WTC11 (cell line): ENCODE measurements at places on chromosomes 5 and 9.
A peak's percentile ranks its signal among the peaks of the same experiment; 100 is the strongest.

DNA sequence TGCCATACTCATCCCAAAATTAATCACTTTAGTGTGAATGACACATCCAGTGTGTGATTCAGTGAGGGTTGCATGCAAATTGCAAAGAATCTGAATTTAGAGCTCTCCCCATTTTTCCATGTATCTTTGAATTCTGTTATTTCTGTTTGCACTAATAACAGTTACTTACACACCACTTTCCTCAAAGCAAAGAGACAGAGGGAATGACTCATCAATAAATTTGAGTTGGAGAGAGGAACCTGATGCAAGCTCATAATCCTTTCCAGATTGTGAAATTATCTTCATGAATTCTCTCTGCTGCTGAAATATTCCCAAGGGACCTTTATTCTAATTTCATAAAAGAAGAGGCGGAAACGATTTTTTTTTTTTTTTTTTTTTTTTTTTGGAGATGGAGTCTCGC lies 204.8 kb downstream of the CDH9 start:
- DNase-seq, result no peak

DNA sequence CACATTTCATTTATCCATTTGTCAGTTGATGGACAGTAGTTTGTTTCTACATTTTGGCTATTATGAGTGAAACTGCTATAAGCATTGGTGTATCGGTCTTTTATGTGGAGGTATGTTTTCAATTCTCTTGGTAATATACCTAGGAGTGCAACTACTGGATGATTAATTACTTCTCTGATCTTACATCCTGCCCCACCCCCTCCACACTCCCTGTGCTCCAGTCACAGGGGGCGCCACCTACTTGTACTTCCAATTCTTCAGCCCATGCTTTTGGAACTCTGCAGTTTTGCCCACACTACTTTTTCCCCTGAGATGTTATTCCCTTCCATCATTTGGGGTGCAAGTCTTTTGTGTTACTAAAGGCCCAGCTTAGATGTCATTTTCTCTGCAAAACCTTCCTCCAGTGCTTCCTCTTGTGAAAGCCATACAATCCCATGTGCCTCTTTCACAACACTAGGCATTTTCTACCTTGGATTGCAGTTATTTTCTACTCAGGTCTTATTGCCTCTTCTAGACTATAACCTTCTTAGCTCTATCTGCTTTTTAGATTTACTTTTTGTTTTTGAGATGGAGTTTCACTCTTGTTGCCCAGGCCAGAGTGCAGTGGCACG lies 42.1 kb downstream of the SEC61B start:
- DNase-seq, result peak; percentile 50

DNA sequence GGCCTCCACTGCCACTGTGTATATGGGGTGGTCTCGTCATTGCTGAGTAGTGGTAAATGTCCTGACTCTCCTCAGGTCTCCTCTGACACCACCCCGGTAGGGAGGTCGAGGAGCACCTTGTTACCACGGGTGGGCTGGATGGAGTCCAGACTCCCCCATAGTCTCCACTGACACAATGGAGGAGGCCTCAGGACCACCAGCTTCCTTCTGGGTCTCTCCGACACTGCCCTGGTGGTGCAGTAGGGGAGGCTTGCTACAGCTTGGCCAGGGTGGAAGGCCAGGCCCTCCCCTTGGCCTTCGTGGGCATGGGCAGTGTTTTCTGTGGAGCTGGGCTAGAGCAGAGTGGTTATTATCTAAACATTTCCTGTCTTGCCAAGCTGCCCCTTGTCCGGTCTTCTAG lies 15.4 kb upstream of the SH3PXD2B start:
- no peak for DNase-seq

- peak; percentile 78 for DNase-seq
These were observed 1.2 kb upstream of the NPR3 start for GRCh38 chr5:32709750-32710549.

DNA sequence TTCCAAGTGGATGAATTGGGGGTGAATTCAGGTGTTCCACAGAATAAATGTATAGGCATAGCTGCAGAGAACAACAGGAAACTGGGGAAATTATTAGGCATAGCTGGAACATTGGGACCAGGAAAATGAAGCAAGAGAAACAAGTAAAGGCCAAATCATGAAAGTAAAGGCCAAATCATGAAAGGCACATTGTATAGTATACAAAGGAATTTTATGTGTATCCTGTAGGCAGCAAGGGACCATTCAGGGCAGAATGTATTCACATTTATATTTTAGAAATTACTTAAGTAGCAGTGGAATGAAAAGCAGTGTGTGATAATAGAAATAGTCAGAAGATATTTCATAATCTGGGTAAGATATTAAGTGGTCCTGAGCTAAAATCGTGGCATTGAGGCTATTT lies 127.3 kb upstream of the GRHPR start:
- no peak for DNase-seq

DNA sequence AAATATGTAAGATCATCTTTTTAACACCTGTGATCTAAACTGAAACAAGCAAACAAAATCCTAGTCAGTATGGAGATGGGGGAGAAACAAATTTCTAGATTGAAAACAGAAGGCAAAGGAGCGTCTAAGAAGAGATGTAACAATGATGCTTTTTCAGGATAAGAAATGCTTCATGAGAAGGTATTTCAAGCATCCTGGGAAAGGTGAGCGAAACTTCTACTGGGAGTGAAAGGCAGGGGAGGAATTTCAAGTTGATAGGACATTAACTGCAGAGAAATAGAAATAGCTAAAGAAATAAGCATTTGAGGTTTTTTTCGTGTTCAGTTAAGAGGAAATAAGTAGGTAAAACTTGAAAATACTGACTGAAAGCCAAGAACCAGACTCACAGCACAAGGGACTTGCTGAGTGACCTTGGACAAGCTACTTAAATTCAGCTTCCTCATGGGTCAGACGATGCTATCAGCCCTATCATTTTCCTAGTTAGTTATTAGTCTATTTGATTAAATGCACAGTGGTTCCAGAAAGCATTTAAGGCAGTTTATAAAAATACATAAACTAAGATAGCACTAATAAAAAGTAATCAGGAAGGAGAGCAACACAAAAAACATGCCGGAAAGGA lies 406.3 kb downstream of the PDE4D start:
- no peak for DNase-seq

GRCh38 chr5:179256328-179257175 lies 88.7 kb downstream of the ADAMTS2 start:
- DNase-seq, result peak; percentile 4

DNA sequence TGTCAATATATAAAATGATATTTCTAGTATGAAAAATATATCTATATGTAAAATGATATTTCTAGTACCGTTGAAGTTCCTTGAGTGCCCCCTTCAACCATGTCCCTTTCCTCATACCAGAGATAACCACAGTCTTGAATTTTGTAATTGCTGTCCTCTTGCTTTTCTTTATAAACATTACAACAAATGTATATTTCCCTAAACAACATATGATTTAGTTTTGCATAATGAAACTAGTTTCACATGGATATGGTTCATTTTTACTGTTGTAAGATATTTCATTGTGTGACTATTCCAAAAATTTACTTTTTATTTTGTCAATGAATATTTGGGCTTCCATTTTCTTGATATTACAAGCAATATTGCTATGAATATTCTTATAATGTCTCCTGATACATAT lies 14.0 kb downstream of the NLN start:
- no peak for DNase-seq

DNA sequence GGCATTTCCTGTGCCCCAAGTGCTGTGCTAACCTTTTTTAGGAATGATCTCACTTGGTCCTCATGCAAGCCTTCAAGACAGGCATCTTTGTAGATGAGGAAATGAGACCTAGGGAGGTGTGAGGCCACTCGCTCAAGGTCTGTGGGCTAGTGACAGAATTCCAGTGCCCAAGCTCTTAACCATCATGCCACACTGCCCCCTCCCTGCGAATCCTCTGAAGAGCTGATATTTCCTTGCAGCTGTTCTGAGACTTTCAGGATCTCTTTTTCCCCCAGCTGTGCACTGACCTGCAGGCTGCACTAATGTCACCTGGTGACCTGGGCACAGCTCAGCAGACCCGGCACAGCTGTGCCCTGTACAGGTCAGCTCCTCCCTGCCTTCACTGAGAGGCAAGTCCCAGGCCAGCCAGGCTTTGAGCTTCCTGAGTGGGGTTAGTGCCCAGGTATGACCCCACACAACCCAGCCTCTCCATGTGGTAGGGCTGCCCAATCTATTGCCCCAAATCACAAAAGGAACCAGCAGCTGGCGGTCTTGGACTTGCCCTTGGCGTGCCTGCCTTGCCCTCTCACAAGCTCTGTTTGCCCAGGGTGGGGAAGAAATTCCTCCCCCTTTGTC lies 32.7 kb downstream of the MORN5 start:
- DNase-seq, result no peak

- no peak for DNase-seq
These were observed 35.2 kb downstream of the YIPF5 start for GRCh38 chr5:144135113-144135762.

GRCh38 chr9:35397216-35397698 lies 92.7 kb upstream of the RUSC2 start:
- no peak for DNase-seq

GRCh38 chr9:137647096-137647714 lies 28.4 kb downstream of the EHMT1 start:
- no peak for DNase-seq

DNA sequence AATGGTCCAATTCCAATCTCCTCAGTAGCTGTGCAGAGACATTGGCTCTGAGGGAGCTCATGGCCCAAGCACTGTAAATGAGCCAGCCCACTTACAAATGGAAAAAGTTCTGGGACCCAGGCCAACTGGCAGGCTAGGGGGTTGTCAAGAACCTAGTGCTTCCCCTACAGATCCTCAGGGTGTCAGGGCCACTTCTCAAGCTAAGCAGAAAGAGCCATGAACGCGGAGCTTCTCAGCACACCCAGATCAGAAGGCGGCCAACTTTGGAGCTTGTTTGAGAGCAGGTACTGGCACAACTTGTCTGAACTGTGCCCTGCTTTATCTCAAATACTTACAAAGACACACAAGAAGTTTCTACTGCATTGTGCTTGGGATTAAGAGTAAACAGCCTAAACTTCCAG lies 17.5 kb downstream of the TLE1 start:
- DNase-seq, result no peak

- DNase-seq, result peak; percentile 54
These were observed 518 bp downstream of the LOX start for GRCh38 chr5:122077366-122078115.

DNA sequence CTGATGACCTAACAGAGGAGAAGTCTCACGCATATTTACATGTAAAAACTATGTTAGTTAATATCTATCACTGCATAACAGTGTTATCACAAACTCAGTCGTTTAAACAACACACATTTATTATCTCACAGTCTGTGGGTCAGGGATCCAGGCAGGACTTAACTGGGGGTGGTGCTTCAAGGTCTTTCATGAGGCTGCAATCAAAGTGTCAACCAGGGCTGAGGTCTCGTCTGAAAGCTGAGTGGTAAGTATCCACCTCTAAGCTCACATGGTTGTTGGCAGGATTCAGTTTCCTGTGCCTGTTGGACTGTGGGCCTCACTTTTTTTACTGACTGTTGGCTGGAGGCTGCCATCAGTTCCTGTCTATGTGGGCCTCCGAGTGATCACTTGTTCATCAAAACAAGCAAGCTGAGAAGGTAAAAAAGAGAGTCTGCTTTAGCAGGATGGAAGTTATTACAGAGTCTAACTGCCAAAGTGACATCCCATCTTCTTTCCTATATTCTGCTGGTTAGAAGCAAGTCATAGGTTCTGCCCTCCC lies 188.6 kb downstream of the CARTPT start:
- DNase-seq, result no peak

DNA sequence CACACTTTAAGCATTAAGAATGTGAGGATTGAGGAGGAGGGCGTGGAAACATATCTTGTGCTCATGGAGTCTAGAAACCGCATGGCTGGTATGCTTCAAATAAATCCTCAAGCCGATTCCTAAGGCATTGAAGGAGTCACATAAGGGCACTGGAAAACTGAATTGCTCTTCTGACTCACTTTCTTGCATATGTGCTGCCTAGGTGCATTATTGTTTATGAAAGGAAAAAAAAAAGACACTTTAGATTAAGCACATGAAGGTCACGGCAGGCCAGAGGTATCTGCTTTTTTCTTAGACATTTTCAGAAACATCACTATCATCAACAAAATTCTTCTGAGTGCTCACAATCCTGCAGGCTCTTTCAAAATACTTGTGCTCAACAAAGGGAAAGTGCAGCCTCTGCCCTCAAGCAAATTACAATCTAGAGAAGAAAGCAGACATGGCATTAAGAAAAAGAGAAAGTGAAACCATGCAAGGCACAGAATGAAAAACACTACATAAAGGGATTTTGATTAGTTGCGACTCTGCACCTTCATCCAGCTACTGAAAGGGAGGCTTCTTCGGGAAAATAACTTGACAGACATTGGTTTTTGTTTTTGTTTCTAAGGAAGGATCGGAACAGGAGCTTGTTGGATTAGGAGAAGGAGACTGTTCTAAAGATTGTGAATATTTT lies 2117.6 kb downstream of the MAT2B start:
- no peak for DNase-seq

DNA sequence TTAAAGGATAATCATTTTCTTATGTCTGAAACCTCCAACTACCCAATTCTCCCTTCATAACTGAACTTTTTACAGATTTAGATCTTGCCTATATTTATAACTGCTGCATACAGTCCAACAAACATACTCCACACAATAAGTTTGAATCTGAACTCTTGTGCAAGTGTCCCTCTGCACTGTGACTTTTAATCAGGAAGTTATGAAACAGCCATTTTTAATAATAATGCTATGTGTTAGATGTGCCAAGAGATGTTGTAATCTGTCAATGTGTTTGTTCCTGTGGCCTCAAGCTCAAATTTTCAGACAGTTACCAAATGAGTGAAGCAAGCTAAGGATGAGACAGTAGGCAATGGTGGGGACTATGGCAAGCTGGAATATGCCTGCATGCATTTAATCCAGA lies 57.6 kb upstream of the MTAP start:
- no peak for DNase-seq

DNA sequence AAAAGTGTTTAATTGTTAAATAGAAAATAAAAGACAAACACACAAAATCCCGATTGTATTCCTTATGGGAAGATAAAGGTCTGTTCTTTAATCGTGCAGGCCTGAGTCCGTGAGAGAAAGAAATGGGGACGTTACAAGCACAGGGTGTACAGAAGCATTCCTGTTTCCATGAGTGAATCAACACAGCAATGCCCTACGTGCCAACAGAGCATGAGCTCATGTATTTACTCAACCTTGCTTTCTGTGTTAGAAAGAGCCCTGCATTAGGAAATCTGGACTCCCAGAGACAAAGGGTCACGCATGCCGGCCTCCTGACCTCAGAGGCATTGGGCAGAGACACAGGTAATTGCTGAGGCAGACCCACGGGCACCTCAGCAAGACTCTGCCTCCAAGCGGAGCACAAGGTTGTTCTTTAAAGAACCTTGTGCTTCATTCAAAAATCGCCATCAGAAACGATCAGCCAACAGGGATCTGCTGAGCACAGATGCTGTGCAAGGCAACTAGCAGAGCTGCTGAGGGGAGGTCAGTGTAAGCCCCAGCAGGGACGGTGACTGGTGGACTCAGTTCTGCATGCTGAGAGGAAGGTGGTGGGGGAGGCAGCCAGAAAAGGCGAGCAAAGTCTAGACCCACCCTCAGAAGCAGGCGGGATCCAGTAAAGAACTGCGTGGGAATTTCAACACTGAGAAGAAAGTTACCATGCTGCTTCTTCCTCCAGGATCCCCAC lies 101.0 kb downstream of the TLE1 start:
- DNase-seq, result no peak

- no peak for DNase-seq
These were observed 134.7 kb downstream of the MACIR start for GRCh38 chr5:103393101-103393754.

- no peak for DNase-seq
These were observed 802.8 kb downstream of the NR2F1-AS1 start for GRCh38 chr5:92778261-92778660.
